Stimulated activated CD4-positive, alpha-beta T cell treated with anti-CD3 and anti-CD28 coated beads, Interleukin-4, amount 100 ng/mL, for 1 hour (primary cell): ENCODE measurements at places on chromosomes 12 and 14.

DNA sequence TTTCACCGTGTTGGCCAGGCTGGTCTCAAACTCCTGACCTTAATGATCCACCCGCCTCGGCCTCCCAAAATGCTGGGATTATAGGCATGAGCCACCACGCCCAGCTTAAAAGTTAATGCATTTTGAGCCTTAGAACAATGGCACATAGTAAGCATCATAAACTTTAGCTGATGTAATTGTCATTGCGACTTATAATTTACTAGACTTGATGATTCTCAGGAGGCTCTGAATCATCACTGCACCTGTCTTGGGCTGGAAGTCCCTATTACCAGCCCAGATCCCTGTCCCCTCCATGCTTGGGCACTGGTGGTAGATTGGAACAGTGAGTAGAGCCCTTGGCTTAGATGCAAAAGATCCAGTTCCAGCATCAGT is 26.1 kb downstream of the KMT5A start:
- no peak for DNase-seq

DNA sequence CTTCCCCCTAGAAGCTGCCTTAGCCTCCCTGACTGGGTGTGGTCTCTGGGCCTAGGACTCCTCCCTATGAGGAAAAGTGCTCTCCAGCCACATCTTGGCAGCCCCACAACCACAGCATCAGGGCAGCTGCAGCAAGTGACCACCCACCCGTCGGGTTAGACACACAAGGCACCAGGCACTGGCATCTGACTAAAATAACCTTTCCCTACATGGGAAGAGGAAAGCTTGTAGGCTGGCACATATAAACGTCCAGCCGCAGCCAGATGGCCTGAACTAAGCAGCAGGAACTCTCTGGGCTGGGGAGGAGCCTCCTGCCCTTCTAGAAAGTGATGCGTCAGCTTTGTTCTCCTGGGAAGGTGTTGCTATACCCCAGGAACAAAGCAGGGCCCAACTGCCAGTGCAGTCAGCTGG is 328.7 kb downstream of the DPF3 start:
- DNase-seq: no peak

DNA sequence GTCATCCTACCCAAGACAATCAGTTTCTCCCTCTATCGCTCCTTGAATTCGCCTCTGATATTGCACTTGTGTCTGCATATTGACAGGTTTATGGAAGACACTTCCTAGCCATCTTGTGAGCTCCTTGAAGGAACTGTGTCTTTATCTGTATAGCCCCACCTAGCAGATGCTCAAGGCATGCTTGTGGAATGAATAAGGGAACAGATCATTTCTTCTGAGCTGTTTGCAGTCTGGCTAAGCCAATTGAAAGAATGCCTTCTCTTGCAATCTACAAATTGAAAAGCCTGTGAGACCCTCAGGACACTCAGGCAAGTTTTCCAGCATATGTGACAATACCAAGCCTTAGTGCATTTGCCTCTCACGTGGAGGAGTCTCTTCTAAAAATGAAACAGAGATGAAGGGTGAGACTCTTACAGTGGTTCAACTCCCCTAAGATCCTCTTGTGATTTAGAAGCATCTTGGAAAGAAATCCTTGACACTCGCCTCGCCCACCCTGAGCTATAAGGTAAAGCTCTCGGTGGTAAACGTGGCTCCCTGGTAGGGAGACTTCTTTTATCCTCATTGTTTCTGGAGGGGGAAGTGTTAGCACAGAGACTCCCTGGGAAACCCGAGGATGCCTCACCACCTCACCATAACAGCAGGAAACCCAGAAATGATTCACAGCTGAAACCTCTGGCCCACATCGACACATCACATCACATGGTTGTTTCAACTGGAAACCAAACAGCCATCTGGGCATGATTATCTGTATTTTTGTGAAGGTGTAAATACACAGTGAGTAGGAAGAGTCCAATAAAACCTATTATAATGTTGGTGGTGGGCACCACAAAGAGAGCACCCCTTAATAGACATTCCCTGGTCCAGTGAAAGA is 112.3 kb upstream of the BCL2L14 start:
- DNase-seq: peak; percentile 36

- no peak for DNase-seq
Observed at GRCh38 chr14:38042322-38042721, 165.4 kb upstream of the SSTR1 start.

DNA sequence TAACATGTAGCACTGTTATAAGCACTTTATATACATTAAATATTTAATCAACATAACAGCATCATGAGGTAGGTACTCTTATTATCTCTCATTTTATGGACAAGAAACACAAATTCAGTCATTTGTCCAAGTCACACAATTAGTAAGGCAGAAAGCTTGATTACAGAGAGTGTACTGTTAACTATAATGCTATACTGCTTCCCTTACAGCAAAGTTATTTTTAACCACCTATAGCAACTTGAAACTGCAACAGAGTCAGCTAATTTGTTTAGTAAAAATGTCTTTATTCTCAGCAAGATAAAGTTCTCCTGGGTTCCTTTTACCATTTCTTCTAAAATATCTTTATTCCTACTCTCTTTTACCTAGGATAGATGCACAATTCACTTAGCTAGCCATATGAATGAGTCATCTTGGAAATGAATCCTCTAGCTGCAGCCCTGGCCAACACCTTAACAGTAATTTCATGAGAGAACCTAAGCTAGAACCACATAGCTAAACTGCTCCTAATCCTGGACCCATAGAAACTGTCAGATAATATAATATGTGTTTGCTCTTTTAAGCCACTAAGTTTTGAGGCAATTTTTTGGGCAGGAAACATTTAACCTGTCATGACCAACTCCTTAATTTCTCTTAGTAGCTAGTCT is 90.2 kb upstream of the HECTD1 start:
- no peak for DNase-seq

DNA sequence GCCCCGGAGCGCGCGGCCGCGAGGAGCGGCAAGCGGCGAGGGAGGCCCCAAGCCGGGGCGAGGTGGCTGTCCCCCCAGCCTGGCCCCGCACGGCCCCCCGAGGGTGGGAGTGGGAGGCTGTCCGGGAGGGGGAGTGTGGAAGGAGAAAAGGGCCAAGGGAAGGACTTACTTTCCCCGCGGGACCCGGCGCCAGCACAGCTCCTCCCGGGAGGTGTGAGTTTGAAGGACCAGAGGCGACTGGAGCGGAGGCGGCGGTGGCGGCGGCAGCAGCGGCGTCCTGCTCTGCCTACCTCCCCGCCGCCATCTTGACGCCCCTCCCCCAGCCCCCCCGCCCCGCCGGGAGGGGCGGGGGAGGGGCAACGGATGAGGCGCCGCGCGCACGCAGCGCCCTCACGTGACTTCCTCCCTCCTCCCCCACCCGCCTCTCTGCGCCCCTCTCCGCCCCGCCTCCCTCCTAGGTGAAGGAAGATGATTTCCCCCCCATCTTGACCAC is at the start of gene SBNO1:
Gene SBNO1 (minus strand): TSS at position 316 of the 493 bp plus-strand sequence. CDS start 14,406 bp downstream, outside the sequence.
- DNase-seq: peak; percentile 89

DNA sequence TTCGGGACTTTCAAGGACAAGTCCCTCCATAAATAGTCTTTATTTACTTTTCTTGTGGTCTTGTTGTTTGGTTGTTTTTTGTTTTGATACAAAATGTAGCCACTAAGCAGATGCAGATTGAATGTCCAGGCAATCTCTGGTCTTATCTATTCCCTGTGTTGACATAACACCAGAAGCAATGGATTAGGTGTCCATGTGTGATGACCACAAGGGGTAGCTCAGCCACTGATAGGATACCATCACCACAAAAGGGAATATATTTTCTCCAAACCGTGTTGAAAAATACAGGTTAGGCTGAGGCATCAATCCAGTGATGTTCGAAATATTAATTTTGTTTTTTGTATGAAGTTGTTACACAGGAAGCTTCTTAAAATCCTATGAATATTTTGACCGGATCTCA is 196.3 kb downstream of the EPS8 start:
- DNase-seq: no peak

DNA sequence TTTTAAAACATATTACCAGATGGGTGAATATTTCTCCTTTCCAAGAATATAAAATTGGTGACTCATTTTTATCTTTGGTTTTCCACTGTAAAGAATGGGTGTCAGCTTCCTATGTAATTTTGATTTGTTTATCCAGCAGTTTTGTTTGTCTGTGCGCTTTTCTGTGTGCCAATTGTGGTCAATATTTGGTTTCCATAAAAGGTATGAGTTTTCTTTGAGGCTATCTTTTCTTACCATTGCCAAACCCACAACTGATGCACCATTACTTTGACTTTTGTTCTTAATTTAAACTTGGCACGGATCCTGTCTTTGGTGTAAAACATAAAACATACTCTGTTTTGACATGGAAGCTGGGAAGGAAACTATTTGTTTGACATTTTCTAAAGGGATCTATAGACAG is 78.8 kb upstream of the NAV3 start:
- DNase-seq: no peak

DNA sequence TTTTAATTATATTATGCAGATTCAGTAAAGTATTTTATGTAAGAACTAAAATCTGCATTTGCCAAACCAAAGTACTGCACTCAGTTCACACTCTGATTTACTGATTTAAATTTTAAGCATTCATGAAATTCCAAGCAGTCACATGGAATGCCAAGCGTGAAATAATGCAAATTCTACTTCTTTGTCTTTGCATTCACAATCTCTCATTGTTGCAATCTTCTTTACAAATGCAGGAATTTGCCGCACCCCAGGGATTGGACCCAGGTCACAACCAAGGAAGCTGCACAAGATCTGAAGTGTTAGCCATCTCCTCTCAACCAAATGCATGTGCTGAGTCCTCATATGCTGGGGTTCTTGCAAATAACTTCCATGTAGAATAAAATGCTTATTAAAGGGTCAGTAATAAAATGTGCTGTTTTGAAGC is 71.9 kb downstream of the TUNAR start:
- no peak for DNase-seq

DNA sequence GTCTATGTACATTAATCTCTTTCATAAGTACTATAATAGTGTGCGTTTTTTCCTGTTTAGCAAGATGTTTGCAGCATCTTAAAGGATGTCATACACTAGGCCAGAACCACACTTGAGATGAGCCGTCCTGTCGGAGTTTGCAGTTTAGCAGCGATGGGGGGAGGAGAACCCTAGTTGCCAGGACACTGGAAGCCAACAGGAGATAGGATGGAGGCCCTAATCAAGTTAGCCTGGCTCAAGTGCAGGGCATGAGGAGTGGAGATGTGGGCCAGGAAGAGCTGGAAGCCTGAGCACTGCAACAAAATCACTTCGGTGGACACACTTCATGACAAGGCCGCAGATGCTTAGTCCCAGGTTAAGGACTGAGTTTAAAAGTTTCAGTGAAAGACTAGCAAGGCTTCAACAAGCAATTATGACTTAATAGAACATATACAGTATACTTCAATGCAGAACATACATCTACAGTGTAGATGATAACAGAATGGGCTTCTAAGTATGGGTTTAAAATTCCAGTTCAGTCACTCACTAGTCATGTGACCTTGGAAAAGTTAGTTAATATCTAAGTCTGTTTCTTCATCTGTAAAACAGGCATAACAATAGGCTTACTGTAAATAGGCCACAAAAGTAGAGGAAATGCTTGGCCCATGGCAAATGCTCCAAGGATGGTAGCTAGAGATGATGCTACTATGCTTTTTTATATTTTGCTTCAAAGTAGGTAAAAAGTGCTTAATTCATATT is 77.1 kb downstream of the PTPN21 start:
- no peak for DNase-seq

DNA sequence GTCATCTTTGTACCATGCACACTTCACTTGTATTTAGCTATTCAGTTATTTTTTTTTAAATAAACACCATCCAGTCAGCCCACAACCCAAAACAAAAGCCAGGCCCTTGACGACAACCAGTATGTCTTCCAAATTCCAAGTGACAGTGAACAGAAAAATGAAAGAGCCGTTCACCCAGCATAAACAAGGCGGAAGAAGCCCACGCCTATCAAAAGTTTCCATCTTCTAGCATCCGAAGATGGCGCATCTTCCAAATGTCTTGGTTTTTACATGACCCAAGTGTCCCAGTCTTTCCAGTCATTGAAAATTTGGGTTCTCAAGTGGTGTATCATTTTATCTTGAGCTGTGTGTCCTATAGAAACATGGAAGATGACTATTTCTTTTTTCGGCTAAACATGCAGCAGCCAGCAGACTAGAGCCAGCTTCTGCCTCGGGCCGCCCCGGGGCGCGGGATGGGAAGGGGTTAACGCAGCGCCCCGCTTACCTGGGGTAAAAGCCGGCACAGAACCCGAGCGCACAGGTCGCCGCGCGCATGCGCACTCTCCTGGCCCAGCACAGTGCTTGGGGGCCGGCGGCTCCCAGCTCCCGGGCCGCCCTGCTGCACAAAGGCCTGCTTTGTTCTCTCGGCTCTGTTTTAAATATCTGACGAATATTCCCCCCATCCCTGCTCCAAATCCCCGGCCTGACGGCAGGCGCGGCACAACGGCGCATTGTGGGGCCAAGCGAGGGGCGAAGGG is 164.8 kb downstream of the ZFP36L1 start:
- peak; percentile 74 for DNase-seq

GRCh38 chr14:39169541-39169900 is 612 bp downstream of the TRAPPC6B start:
- no peak for DNase-seq

DNA sequence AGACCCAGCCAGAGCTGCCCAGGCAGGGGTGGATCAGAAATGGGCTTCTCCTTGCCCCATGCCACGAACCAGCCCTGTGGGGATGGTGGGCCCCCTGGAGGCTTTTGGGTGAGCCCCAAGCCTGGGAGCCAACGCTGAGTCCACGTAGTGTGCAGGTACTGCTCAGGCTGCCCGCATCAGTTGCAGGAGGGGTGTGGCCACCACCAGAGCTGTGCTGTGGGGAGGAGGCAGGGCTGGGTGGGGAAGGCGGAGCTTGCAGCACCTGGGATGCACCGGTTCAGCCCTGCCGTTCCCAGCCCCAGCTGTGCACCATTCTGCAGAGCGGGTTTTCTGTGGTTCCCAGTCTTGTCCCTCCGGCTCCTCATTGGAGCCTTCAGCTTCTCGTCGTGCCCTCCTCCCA is 36.3 kb downstream of the IL31 start:
- no peak for DNase-seq
